ENCODE measurements at places on chromosomes 2 and 18.
A peak's percentile ranks its signal among the peaks of the same experiment; 100 is the strongest.

DNA sequence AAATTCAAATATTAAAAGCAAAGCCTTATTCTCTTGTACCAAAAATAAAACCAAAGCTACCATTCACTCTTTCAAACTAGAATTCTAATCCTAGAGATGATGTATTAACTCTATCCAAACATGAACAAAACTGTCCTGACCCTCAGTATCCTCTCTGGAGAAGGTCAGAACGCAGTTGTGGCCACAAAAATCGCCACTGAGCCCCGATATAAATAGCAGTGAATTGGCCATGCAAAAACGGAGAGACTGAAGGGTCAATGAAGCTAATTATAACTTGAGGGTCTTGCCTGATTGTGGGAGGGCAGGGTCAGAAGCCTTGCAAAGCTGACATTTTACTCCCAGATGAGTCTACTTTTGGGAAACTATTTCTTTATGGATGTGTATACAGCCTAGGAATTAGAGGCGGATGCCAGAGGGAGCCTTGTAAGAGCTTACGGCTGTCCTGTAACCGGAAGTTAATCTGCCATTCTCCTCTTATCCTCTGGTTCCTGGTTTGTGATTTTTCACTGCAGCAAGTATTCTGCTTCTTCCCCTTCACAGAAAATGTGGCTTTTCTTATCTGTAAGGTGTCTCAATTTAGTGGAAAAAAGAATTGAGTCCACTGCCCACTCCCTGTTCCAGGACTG is 28.1 kb downstream of the CAVIN2 start:
- DNase-seq: no peak

- no peak for DNase-seq
These were observed 2.1 kb downstream of the SERTAD2 start for GRCh38 chr2:64651590-64651989.

- DNase-seq: no peak
These were observed 108.7 kb upstream of the RAB6C start for GRCh38 chr2:129870685-129871241.

GRCh38 chr18:62617793-62618591 is 95.2 kb downstream of the ZCCHC2 start:
- no peak for DNase-seq

- peak; percentile 22 for DNase-seq
These were observed 226.5 kb downstream of the PID1 start for GRCh38 chr2:229044581-229044980.

GRCh38 chr2:64914735-64915509 is 74.3 kb upstream of the SLC1A4 start:
- no peak for DNase-seq

- DNase-seq: no peak
These were observed 88.5 kb upstream of the COPS8 start for GRCh38 chr2:236997069-236997715.

GRCh38 chr2:218284106-218284811 is 8.0 kb downstream of the TMBIM1 start:
- peak; percentile 83 for DNase-seq

GRCh38 chr2:240962300-240963064 is 35.9 kb upstream of the SNED1 start:
- no peak for DNase-seq

DNA sequence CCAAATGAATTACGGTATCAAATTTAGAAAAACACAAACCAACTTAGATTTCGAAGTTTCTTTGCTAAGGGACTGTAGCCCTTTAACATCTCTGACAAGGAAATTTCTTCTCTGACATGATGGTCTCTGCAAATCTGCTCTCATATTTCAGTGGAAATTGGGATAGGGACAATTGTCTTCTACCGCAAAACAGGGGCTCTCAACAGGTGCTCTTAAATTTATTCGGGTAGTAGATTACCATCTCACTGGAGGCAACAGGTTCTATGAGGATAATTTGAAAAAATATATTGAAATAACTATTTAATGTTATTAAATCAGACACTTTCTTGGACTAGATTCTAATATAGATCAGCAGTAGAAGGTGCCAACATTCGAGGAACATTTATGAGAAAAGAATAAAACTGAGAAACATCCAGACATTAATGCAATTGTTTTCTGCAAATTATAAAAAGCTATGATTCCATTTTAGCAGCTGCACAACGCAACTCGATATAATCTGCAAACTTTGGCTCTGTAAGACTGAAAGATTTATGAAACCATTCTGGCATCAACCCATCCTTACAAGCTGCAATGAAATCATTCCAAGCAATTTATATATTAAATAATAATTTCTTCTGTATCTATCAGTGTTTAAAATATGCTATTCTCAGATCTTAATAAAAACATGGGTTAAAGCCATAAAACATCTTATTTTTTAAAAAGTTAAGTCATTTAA is 10.0 kb upstream of the BCL2 start:
- DNase-seq: no peak

- DNase-seq: no peak
These were observed 72.7 kb upstream of the MGAT4A start for GRCh38 chr2:98803405-98804264.

DNA sequence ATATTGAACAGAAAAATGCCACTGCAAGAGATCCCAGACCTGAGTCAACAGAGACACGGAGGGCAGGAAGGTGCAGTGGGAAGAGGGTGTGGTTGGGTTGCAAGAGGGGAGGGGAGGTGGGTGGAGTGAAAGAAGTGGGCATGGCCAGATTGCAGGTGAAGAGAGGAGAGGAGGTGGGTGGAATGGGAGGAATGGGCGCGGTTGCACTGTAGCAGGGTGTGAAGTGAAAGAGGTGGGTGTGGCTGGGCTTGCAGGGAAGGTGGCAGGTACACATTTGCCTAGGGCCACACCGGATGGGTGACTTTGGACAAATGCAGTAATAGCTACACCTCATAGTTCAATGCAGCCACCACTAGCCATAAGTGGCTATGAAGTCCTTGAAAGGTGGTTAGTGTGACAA is 71.1 kb downstream of the DOCK10 start:
- no peak for DNase-seq

GRCh38 chr2:213069531-213069930 is 81.9 kb downstream of the IKZF2 start:
- DNase-seq: no peak

GRCh38 chr18:59520562-59521355 is 161.7 kb upstream of the LMAN1 start:
- DNase-seq: no peak

DNA sequence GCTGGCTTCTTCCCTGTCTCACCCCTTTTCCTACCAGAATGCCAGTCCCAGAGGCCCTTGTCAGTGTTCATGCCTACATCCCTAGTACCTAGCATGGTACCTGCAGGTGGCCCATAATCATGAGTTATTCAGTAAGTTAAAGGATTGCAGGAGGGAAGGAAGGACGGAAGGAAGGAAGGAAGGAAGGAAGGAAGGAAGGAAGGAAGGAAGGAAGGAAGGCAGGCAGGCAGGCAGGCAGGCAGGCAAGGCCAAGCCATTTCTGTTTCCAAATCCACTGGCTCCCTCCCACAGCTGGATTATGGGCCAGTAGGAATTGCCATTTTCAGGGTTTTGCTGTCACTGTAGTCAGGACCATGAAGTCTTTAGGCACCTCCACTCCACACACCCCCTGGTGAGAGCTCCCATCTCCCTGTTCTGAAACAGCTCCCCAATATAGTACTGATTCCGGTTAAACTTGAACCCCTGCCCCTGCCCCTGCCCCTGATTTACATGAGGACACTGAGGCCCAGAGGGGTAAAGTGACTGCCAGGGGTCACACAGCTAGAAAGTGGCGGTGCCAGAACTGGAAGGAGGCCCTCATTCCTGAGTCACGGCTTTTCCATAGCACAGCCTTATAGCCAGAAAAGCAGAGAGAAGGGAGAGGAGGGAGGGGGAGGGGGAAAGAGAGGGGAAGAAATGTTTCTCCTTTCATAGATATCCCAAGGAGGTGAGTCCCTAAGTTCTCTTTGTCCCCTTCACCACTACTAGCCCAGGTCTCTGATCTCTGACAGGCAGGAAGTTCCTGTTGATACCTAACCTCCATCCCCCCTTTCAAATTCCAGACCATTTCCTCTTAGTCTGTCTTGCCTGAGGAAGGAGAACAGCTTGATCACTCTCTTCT is 12.2 kb upstream of the TNS1 start:
- no peak for DNase-seq

- no peak for DNase-seq
These were observed 5.4 kb downstream of the ITGAV start for GRCh38 chr2:186595219-186595618.

DNA sequence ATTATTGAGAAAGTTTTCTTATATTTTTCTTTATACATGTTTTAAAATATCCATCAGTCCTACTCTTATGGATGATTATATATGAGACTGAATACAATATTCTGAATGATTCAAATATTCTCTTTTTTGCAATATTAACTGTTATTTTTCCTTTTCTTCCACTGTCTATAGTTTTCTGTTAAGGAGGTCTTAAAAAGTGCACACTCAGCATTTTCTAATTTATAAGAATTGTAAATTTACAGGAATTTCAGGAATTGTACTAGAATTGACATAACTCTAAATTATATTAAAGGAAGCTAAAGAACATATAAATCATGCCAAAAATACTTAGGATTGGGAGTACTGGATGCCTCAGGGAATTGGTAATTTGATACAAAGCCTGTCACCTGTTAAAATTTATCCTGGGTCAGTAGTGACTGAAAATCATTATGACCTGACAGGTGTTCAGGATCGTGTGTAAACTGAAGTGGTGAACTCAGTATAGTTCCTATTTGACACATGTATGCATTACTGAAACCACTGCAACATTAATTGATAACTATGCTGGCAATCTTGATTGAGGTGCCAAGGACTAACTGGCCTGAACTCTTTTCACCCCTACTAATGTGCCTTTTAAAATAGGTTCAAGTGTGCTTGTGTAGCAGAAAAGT is 30.4 kb downstream of the MSTN start:
- DNase-seq: no peak

GRCh38 chr2:104158191-104158590 is 695.7 kb upstream of the POU3F3 start:
- no peak for DNase-seq

- DNase-seq: peak; percentile 90
These were observed 188.8 kb downstream of the TSN start for GRCh38 chr2:121944072-121944831.

GRCh38 chr2:234269769-234270204 is 219.3 kb downstream of the SPP2 start:
- no peak for DNase-seq

DNA sequence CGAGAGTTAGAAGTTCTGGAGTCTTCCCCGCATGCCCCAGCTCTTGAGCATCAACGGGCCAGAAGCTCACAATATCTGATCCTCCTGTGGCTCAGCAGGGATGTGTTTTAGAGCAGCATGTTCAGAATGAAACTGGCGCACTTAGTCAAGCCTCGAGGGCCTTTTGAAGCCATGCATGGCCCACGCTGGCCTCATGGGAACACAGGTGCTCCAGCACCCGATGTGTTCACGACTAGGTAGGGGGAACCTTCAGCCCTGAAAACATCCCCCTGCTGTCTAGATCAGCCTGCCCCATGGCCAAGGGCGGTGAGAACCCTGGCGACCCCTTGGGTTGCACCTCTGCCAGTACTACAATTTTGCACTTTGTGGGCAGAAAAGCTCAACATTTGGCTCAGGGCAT is 32.8 kb downstream of the MSH6 start:
- no peak for DNase-seq

GRCh38 chr2:63789338-63790020 is 52.2 kb upstream of the UGP2 start:
- no peak for DNase-seq

- DNase-seq: no peak
These were observed 6.2 kb upstream of the GPR155 start for GRCh38 chr2:174492963-174493431.

- DNase-seq: peak; percentile 24
These were observed 22.2 kb downstream of the BIN1 start for GRCh38 chr2:127084611-127085316.

Data from AG20443 (cell line).